ENCODE measurements at places on chromosomes 13 and 19.

- DNase-seq, result no peak
Measured at GRCh38 chr13:65378943-65379519, 1851.1 kb downstream of the PCDH9 start.

DNA sequence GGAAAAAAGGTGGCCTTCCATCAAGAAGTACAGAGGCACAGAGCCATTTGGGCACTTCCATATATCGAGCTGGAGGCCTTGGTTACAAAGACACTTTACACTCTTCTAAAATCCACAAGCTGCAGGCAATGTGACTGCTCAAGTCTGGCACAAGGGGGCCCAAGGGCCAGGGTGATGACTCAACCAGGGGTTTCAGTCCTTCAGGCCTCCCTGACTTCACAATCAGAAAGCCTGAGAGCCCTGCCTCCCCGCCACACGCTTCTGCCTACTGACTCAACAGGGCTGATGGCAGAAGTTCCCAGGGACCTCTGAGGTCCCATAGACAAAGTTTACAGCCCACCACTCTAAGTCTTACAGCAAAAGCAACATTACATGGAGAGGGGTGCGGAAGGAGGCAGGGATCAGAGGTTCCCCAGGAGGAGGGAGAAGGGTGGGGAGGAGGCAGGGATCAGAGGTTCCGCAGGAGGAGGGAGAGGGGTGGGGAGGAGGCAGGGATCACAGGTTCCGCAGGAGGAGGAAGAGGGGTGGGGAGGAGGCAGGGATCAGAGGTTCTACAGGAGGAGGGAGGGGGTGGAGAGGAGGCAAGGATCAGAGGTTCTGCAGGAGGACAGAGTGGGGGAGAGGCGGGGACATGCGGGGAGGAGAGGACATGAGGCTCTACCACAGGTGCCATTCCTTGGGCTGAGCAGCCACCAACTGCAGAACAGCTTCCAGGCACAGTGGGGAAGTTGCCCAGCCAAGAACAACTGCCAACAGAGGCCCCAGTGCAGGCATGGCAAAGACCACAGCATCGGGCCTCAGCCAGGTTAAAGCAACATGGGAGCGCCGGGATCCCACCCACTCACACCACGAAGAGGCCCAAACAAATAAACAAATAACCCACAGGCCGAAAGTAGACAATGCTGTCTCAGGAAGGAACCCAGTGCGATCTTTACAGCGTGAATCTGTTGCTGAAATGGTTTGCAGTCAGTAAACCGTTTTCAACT is 52.0 kb downstream of the SLC7A1 start:
- DNase-seq, result no peak

DNA sequence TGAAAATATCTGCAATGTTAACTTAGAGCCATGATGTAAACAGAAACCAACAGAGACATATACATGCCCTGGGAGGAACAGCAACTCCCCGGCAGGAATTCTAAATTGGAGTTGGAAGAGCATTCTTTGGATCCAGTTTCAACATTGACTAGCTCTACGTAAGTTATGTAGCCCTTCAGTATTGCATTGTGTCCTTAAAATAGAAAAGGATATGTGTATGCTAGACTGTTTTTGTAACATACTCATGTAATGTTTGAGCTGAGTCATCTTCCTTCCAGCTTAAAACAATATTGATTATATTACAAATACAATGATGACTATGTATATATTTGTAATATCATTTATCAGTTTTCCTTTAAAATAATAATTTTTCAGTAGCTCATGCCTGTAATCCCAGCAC is 1422.2 kb upstream of the PCDH20 start:
- no peak for DNase-seq

- no peak for DNase-seq
Measured at GRCh38 chr19:36837176-36837905, 846 bp downstream of the ZNF790 start.

DNA sequence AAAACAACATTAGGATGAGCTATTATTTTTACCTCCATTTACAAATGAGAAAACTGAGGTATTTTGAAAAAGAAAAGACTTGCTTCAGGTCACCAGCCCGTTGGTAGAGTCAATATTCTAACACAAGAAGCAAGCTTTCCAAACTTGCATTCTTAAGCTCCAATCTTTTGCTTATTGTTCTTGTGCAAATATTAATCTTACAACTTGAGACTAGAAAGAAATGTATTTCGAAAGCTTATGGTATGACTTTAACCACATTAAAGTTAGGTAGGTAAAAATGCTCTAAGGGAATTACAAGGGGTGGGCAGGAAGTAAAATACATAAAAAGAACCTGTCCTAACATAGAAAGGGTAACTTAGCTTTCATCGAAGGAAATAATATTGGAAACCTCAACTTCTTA is 453.9 kb downstream of the SLITRK5 start:
- no peak for DNase-seq

DNA sequence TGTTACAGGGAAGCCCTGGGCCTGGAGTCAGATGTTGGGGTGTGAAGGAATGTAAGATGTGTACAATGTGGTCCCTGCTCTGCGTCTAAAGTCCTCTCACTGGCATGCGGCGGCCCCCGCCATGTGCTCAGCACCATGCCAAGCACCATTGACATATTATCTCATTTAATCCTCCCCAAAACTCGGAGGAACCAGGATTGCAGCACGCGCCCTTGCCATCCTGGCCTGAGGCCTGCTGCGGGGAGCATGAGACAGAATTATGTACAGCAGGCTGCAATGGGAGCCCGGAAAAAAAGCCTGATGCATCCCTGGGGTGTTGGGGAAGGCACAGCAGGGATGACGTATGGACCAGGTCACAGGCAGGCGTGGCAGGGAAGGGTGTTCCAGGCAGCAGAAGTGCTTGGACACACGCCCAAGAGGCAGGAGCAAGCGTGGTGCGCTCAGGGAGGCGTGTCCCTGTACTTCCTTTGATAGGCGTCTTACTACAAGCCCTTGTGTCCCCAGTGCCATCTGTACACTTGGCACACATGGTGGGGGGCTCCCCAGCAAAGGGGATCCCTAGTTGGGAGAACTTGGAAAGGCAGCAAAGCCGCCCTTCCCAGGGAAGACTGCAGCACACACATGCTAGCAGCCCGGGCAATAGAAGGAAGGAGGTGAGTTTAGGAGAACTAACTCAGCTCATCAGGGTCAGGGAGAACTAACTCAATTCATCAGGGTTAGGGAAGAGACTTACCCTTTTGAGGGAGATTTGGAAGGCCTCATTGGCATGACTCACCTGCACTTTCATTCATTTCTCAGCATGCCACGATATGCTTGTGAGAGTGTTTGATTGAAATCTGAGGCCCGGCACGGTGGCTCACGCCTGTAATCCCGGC is 3.4 kb downstream of the EVI5L start:
- DNase-seq, result no peak

DNA sequence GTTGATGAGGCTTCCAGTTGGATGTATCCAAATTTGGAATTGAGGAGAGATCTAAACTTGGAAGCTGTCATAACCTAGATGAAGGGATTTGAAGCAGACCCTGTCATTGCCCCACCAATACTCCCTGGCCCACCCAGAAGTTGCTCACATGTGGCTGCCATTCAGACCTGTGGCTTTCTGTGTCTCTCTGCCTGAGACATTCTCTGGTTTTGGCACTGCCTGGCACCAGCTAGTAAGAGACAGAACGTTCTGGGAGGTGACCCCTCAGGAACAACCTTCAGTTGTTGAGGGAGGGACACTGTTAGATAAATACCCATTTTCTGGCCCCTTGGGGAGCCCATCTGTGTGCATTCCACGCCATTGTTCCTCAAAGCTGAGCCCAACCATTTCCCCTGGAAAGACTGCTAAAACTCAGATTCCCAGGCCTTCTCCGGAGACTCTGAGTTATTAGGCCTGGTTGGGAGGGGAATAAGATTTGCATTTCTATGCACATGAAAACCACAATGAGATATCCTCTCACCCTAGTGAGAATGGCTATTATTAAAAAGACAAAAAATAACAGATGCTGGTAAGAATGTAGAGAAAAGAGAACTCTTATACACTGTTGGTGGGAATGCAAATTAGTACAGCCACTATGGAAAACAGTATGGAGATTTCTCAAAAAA is 290.4 kb downstream of the TSHZ3 start:
- DNase-seq, result no peak

- DNase-seq, result no peak
Measured at GRCh38 chr19:33294058-33294798, 8.1 kb downstream of the CEBPA start.

- peak; percentile 24 for DNase-seq
Measured at GRCh38 chr13:59269476-59269875, 894.3 kb downstream of the DIAPH3 start.

DNA sequence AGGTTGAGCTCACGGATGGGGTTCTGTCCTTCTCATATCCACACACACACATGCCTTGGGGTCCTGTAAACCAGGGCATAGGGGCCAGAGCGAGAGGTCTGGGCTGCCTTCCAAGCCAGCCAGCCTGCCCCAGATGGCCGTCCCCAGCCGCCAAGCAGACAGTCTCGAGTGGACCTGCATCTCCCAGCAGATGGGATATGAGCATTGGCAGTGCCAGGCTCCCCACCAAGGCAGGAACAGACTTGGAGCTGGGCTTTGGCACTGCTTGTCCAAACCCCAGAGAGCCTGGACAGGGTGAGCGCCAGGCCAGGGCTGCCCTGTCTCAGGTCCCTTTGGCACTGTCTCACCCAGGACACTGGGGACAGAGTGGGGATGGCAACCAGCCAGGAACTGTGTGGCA is 130.4 kb downstream of the DPF1 start:
- no peak for DNase-seq

GRCh38 chr19:54287456-54287855 is 6.5 kb upstream of the LILRB2 start:
- no peak for DNase-seq

GRCh38 chr19:35879770-35880317 is 11.5 kb downstream of the APLP1 start:
- DNase-seq, result peak; percentile 88

GRCh38 chr19:41753159-41753558 is 2.2 kb upstream of the CEACAM6 start:
- peak; percentile 12 for DNase-seq
